Dermis blood vessel endothelial cell (primary cell): ENCODE measurements at places on chromosomes 11 and 22. TPM values are rescaled to one million over a fixed set of nuclear protein-coding genes. Genes with fewer than 3 reads are reported as not detected.

DRD2 gene
- not detected in 2 replicates for total RNA-seq

GRCh38 chr11:94245121-94245520 lies 59.3 kb upstream of the IZUMO1R start:
- DNase-seq, result no peak

ZNF202 gene
- total RNA-seq, result 6.1 and 10.2 TPM in 2 replicates

DNA sequence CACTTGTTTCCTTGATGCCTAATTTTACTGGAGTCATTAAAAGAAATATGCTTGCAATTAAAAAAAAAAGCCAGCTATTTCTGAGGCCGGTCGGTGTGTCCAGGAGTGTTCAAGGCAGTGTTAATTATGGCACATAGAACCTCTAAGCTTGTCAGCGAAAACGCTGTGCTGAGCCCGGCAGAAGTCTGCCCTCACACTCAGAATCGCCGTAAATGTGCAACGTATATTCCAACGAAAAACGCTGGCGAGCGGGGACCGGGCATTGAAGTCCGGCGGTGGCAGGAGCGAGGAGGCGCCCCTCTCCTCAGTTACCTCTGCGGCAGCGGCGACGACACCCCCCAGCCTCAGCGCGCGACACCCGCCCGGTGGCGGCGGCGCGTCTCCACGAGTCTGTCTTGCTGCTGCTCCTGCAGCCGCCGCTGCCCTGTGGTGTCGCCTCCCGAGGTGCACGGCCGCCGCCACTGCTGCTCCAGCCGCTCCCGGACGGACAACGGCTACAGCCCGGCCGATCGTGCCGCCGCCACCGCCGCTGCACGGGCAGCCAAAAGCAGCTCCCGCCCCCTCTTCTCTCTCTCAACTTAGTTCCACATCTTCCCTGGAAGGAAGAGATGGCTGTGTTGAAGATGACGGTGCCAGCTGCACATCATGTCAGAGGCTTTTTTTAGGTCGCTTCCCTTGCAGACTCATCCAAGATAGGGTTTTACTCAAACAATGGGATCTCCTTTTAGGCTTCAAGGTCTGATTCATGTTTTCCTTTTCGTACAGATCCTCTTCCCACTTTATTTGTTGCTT lies 56.0 kb downstream of the JAM3 start:
- peak; percentile 74 for DNase-seq

GRCh38 chr22:35972559-35972958 lies 56.1 kb downstream of the RBFOX2 start:
- no peak for DNase-seq

DNA sequence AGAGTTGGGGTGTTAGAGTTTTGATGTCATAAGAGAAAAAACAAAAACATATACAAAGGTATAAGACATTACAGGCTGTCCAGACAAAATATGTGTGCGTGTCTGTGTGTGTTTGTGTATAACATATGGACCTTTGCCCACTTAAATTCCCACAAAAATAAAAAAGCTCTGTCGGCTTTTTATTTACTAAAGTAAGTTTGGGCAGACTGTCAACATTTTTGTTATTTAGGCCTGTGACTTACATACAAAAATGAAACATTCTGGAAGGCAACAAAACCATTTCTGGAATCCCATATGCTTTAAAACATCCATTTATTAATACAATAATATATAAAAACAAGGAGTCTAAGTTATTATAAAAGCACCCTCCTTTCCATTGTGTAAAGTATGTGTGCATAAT lies 960.1 kb upstream of the FAT3 start:
- DNase-seq, result no peak
